ENCODE measurements at places on chromosomes 5 and 9.

- no peak for DNase-seq
These were observed 354.8 kb downstream of the NTRK2 start for GRCh38 chr9:85024374-85024773.

GRCh38 chr9:110278080-110278707 is 21.9 kb upstream of the TXN start:
- DNase-seq: no peak

DNA sequence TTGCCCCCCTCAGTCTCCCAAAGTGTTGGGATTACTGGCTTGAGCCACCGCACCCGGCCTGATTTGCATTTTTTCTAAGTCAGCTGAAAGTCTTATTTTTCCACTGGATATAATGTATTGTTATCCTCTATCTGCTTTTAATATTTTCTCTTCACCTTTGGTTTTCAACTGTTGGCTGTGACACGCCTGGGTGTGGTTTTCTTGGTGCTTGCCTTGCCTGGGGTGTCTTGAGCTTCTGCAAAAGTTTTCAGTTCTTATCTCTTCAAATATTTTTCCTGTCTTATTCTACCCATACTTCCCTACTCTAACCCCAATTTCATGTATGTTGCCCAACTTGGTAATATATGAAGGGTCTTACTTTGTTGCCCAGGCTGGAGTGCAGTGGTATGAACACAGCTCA is 4.3 kb upstream of the MXD3 start:
- no peak for DNase-seq

- DNase-seq: no peak
These were observed at the start of gene C1QTNF3 for GRCh38 chr5:34043099-34043876. TSS of gene C1QTNF3 (minus strand) at chr5:34043213. CDS start at chr5:34043125, 88 bp downstream.

- DNase-seq: no peak
These were observed 29.5 kb downstream of the TGFBI start for GRCh38 chr5:136058039-136058971.

GRCh38 chr9:91711755-91712601 is 238.1 kb downstream of the ROR2 start:
- no peak for DNase-seq
